Activated T-helper 2 cell treated with anti-CD3 and anti-CD28 coated beads, Interferon-gamma antibody, Interleukin-2, Interleukin-4, amounts not matched to agents 10 μg/mL and 5 μg/mL and 100 μg/mL, durations not matched to agents 14 hours and 24 hours and 36 hours (primary cell): ENCODE measurements at places on chromosomes 11 and 22.

DNA sequence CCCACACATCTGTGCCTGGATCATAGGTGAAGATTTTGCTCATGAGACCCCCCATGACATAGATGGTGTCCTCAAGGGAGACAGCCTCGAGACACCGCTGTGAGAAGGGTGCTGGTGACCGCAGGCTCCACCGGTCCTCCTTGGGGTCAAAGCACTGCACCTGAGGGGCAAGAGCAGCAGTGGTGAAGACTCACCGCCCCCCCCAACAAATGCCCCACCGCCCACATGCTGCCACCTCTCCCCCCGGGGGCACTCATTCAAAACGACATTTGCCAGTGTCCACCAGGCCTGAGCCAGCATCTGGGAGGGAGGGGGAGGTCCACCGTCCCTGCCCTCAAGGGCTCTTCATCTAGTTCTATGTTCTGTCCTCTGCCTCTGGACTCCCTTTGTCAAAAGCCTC is 9.3 kb downstream of the KLHL35 start:
- no peak for DNase-seq
- H3K36me3 ChIP-seq: peaks cover 10% of the 10 kb centered on the region
- no peak overlapping the region for H3K4me3 ChIP-seq
- H3K27ac ChIP-seq: no peak overlapping the region
- H3K27me3 ChIP-seq: peaks cover 13% of the 10 kb centered on the region

DNA sequence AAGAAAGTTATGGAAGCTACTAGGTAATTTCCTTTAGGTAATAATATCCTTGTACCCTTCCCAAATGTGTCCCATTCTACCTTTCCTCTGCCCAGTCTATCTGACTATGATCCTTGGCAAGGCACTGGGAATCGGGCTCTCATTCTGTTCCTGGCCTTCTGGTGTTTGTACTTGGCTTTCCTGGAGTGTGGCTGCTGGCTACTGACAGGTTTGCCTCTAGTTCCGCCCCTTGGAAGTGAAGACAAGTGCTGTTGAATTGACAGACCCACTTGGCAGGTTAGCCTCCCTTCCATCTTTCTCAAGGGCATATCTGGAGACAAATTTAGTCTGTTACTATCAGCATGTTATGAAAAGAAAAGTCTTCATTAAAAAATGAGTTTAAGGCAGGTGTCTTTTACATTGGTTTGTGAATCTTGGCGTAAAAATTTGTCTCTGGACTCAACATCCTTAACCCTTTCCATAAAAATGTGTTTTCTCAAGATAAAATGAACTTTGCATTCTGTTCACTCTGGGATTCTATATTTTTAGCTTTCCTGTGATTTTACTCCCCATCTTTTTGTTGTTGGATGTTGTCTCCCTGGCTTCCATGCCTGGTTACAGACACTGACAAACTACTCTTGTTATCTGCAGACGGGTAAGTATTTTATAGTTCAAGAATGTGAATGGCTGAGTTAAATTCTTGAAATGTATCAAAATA is 287.4 kb upstream of the PDGFD start:
- H3K36me3 ChIP-seq: no peaks in the 10 kb centered on the region
- no peak for DNase-seq
- H3K4me1 ChIP-seq: no peaks in the 10 kb centered on the region
- H3K27ac ChIP-seq: no peak overlapping the region

GRCh38 chr11:2746401-2747247 is 46.8 kb upstream of the KCNQ1OT1 start:
- H3K36me3 ChIP-seq: no peaks in the 10 kb centered on the region
- no peak overlapping the region for H3K27ac ChIP-seq
- DNase-seq: no peak
- H3K4me3 ChIP-seq: no peak overlapping the region

DNA sequence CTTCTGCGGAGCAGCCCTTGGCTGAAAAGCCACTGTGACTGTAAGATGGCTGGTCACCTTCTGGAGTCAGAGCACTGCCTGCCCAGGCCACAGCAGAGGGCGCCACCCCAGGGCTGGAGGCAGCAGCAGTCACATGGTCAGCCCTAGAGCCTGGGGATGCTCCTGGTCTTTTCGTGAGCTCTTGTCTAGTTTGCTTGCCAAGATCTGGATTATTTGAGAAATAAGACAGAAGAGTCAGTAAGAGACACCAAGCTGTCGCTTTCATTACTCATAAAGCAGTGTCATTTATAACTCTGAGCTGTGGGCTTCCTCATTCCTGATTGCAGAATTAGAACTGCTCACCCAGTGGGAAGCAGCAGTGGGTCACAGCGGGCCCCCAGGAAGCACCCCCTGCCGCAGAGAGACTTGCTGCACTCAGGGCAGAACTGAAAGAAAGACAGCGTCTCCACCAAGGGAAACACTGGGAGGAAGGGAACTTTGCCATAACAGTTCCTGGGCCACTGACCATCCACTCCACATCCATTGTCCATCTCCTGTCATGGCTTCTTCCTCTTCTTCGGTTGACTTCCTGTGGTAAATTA is 56.7 kb downstream of the PPP6R2 start:
- no peak overlapping the region for H3K4me3 ChIP-seq
- peaks cover 22% of the 10 kb centered on the region for H3K4me1 ChIP-seq
- H3K27me3 ChIP-seq: no peaks in the 10 kb centered on the region
- DNase-seq: no peak
- H3K36me3 ChIP-seq: peaks cover 37% of the 10 kb centered on the region

DNA sequence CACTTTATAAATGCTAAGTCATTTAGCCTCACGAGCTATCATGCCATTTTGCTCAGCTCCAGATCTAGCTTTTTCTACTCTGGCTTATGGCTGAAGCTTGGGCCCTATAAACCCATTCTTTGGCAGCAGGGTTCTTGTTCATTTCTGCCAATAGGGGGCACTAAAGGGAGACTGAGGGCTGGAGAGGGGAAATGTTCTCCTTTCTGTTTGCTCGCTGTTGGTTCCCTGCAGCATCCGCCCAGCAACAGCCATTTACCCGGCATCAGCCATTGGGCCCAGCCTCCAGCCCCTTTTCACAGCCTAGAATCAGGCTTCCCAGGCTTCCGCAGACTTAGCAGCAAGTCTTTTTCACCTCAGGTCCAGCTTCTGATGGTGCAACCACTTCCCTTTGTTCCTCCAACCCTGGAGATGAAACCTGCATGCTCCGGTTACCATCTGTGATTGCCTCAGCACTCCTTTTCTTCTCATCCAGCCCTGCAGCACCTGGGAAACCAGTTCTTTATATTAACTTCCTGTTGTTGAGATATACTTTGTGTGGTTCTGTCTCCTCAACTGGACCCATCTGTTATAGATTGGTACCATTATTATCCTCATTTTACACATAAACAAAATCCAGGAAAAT is 4.2 kb upstream of the ME3 start:
- H3K27me3 ChIP-seq: peaks cover 5% of the 10 kb centered on the region
- DNase-seq: no peak
- no peak overlapping the region for H3K4me3 ChIP-seq
- H3K36me3 ChIP-seq: no peaks in the 10 kb centered on the region

DNA sequence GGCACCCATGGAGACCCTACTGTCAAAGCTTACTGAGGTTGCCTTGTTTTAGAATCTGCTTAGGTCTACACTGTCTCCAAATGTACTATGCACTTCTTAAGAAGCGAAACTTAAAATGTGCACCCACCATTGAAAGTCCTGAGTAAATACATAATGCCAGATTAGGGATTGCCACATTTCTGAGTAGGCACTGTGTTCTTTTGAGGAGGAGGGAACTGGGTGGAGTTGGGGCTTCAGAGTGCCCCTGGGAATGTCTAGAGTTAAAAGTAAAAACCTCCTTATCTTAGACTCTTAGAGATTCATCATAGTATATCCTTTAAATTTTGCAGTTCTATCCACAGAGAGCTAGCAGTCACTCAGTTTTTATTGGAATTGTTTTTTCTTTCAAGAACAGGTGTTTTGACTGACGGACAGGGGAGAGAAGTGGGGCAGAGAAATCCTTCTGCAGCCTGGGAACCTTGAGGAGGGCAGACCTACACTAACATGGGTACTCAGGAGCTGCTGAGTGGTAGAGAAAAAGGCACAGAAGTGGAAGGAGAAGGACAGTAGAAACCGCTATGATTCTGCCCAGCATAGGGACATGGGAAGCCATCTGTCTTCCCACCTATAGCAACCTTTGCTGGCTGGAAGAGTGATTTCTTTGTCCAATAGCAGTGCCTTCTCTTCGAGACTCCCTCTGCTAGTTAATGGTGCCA is 33.4 kb upstream of the MICAL2 start:
- H3K27me3 ChIP-seq: peaks cover 2% of the 10 kb centered on the region
- no peak overlapping the region for H3K4me3 ChIP-seq
- no peak for DNase-seq

DNA sequence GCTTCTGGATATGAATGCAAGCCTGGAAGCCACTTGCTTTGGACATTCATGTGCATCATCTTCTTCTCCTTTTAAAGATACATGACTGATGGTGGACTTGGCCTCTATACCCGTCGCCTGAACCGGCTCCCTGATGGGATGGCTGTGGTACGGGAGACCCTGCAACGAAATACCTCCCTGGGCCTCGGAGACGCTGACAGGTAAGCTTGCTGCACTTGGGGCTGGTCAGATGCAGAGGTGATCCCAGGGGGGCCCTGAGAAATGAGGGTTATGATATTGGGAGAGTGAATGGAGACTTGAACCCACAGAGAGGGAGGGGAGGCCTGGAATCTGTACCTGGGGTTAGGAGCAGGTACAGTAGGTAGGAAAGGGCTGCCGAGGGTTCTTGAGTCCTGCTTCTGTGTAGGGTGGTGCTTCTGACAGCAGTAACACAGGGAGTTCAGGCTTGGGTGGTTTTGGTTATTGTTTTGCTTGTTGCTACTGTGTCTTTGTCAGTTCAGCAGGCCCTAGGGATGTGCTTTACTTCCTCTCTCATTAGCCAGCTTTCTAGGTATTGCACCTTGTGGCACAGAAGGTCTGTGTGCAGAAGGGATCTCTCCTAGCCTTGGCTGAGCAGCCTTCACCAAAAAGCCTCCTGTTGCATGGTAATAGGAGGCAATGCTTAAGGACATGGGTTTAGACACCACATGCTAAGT is 176.1 kb downstream of the DBX1 start:
- DNase-seq: no peak
- H3K27ac ChIP-seq: no peak overlapping the region
- peaks cover 2% of the 10 kb centered on the region for H3K27me3 ChIP-seq
- no peaks in the 10 kb centered on the region for H3K36me3 ChIP-seq
- H3K4me1 ChIP-seq: peaks cover 2% of the 10 kb centered on the region
- H3K4me3 ChIP-seq: no peak overlapping the region

DNA sequence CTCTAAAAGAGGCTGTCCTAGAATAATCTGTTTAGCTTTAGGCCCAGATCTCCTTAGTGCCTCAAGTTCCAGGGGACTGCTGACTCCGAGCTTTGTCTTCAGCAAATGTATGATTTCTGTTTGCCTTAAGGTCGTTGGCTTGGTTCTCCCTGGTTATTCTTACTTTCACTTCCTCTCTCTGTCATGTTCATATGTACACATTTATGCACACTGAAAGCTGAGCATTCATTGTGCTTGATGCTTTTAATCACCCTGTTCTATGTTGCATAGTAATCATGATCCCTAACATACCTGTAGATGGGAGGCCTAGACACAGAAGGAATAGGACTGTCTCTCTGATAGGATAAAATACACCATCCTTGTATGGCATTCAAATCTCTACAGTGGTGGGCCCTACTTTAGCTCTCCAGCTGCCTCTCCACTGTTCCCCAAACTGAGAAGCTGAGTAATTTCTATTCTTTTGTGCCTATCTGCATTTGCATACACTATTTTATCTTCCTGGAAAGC is 7.2 kb downstream of the PPFIBP2 start:
- DNase-seq: no peak
- H3K27ac ChIP-seq: no peak overlapping the region
- H3K36me3 ChIP-seq: no peaks in the 10 kb centered on the region
- H3K27me3 ChIP-seq: peaks cover 15% of the 10 kb centered on the region

- DNase-seq: no peak
- no peaks in the 10 kb centered on the region for H3K4me1 ChIP-seq
- no peaks in the 10 kb centered on the region for H3K36me3 ChIP-seq
- H3K4me3 ChIP-seq: no peak overlapping the region
These were observed 244.1 kb upstream of the API5 start for GRCh38 chr11:43067681-43068080.

GRCh38 chr11:15091625-15092024 is 18.2 kb downstream of the CALCB start:
- no peak overlapping the region for H3K27ac ChIP-seq
- peaks cover 22% of the 10 kb centered on the region for H3K27me3 ChIP-seq

GRCh38 chr11:47913529-47914244 is 65.5 kb upstream of the NUP160 start:
- no peaks in the 10 kb centered on the region for H3K36me3 ChIP-seq
- no peak overlapping the region for H3K27ac ChIP-seq
- H3K4me1 ChIP-seq: peaks cover 17% of the 10 kb centered on the region
- no peak overlapping the region for H3K4me3 ChIP-seq
- H3K27me3 ChIP-seq: no peaks in the 10 kb centered on the region

- H3K36me3 ChIP-seq: no peaks in the 10 kb centered on the region
- no peak for DNase-seq
- H3K27me3 ChIP-seq: peaks cover 19% of the 10 kb centered on the region
- no peak overlapping the region for H3K27ac ChIP-seq
- no peaks in the 10 kb centered on the region for H3K4me1 ChIP-seq
- no peak overlapping the region for H3K4me3 ChIP-seq
These were observed 6.1 kb downstream of the FBLN1 start for GRCh38 chr22:45508814-45509213.

- peaks cover 4% of the 10 kb centered on the region for H3K27me3 ChIP-seq
- DNase-seq: no peak
- H3K36me3 ChIP-seq: no peaks in the 10 kb centered on the region
- no peak overlapping the region for H3K4me3 ChIP-seq
These were observed 130.4 kb downstream of the ADAMTS15 start for GRCh38 chr11:130578738-130579368.

DNA sequence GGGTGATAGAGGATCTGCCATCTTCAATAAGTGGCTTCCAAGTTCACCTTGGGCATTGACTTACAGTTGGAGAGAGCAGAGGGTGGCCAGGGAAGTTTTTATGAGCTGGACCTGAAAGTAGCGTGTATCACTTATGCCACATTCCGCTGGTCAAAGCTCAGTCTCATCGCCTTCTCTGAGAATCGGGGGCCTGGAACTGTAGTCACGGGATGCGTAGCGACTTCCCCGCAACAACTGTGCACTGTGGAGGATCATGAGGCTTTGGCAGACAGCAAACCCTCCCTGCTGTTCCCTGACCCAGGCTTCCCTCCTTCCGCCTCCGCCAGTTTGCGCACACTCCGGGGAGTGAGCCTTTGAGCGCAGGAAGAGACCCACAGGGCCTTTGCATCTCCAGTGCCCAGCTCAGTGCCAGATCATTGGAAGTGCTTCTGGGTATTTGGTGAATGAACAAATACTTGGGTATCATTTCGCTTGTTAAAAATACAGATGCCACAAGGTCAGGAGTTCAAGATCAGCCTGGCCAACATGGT is 95.5 kb downstream of the CEP164 start:
- no peak overlapping the region for H3K27ac ChIP-seq
- H3K27me3 ChIP-seq: no peaks in the 10 kb centered on the region
- no peak overlapping the region for H3K4me3 ChIP-seq
